Fibroblast of lung (primary cell): ENCODE measurements at places on chromosomes 7 and 10. TPM values are rescaled to one million over a fixed set of nuclear protein-coding genes. Genes with fewer than 3 reads are reported as not detected.

The TMEM130 gene
- polyA plus RNA-seq = 0.95 and 2.6 TPM in 2 replicates

DNA sequence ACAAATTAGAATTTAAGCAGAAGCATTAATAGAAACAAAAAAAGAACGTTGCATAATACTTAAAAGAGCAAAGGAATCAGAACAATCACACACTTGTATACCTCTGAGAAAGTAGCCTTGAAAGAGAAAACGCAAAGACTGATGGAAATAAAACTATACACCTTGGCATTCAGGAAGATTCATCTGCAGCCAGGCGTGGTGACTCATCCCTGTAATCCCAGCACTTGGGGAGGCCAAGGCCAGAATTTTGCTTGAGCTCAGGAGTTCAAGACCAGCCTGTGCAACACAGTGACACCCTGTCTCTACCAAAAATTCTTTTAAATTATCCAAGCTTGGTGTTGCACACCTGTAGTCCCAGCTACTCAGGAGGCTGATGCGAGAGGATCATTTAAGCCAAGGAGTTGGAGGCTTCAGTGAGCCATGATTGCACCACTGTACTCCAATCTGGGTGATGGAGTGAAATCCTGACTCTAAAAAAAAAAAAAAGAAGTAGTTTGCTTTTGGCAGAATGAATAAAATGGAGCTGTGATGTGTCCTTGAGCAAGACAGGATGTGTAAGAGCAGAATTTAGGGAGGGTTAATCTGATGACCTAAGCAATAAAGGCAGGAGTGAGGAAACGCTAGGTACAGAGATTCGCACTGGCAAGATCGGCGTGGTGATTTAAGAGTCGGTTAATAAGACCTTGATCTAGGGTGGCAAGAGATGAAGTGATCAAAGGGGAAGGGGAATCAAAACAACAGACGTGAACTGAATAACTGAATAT is 75.8 kb upstream of the NRP1 start:
- H3K36me3 ChIP-seq = no peaks in the 10 kb centered on the region
- no peak for DNase-seq
- H3K27ac ChIP-seq = no peak overlapping the region
- H3K4me3 ChIP-seq = no peak overlapping the region
- no peaks in the 10 kb centered on the region for H3K27me3 ChIP-seq
- H3K4me1 ChIP-seq = peaks cover 11% of the 10 kb centered on the region

GRCh38 chr7:99133766-99134564 is 9.9 kb downstream of the SMURF1 start:
- H3K27ac ChIP-seq = no peak overlapping the region
- H3K27me3 ChIP-seq = no peaks in the 10 kb centered on the region
- H3K36me3 ChIP-seq = no peaks in the 10 kb centered on the region
- peaks cover 16% of the 10 kb centered on the region for H3K4me1 ChIP-seq

DNA sequence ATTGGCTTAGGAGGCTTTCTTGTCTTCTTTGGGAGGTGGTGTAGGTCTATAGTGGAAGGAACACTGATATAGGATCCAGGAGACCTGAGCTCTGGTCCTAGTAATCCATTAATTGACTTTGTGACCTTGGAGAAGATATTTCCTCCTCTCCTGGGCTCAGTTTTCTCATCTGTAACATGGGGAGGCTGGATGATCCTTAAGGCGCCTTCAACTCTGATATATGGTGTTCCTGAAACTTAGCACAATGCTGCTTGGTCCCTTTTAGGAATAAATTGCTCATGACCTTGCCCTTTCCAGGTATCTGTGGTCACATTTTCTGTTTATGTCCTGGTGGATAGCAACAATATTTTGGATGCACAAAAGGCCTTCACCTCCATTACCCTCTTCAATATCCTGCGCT is 25.3 kb downstream of the ABCC2 start:
- no peak overlapping the region for H3K27ac ChIP-seq
- H3K36me3 ChIP-seq = no peaks in the 10 kb centered on the region
- no peak for DNase-seq
- H3K27me3 ChIP-seq = no peaks in the 10 kb centered on the region
- no peak overlapping the region for H3K4me3 ChIP-seq
- H3K4me1 ChIP-seq = no peaks in the 10 kb centered on the region

- no peak for DNase-seq
- H3K4me1 ChIP-seq = peaks cover 19% of the 10 kb centered on the region
- H3K27ac ChIP-seq = no peak overlapping the region
- H3K36me3 ChIP-seq = no peaks in the 10 kb centered on the region
These were observed 126.6 kb downstream of the CUX1 start for GRCh38 chr7:101943889-101944600.

DNA sequence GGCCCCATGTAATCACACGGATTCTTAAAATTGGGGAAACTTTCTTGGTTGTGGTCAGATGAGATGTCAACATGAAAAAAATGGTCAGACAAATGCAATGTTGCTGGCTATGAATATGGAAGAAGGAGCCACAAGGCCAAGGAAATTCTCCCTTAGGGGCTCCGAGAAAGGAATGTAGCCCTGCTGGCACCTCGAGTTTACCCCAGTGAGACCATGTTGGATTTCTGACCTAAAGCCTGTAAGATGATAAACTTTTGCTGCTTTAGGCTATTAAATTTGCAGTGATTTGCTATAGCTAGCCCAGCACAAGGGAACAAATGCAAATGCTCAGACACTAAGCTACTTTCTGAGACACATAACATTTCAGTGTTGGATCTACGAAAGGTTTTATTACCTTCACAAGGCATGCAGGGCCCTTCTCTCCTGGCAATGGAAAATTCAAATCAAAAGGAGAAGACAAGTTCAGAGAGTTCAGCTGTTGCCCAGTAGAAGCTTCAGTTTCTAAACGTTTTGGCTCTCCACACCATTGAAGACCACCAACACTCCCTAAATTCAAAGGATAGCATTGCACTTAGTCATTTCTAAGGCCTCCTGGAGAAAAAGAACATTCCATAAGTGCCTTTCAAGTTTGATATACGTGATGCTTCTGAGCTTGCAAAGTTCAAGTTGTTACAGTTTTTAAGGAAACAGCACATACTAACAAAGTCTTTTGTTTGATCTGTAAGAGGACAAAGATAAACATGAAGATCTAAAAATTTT is 23.4 kb downstream of the MCMBP start:
- peak overlapping the region; percentile 18 for H3K27ac ChIP-seq
- DNase-seq = peak; percentile 91
- peaks cover 4% of the 10 kb centered on the region for H3K4me1 ChIP-seq
- H3K36me3 ChIP-seq = peaks cover 14% of the 10 kb centered on the region
- no peaks in the 10 kb centered on the region for H3K27me3 ChIP-seq
- no peak overlapping the region for H3K4me3 ChIP-seq
